ENCODE measurements at places on chromosomes 12 and 14. TPM values are rescaled to one million over a fixed set of nuclear protein-coding genes. Genes with fewer than 3 reads are reported as not detected.

GRCh38 chr12:77488041-77488620, 342.6 kb upstream of the NAV3 start:
- no peak for DNase-seq

- no peak for DNase-seq
Measured at GRCh38 chr12:46893434-46893833, 67.6 kb upstream of the SLC38A4 start.

GRCh38 chr12:14942196-14942931, 4.0 kb upstream of the ERP27 start:
- DNase-seq: no peak

- peak; percentile 55 for DNase-seq
Measured at GRCh38 chr12:50625029-50625925, 120.5 kb downstream of the DIP2B start.

GRCh38 chr12:20314328-20314727, 54.0 kb upstream of the PDE3A start:
- DNase-seq: no peak

- no peak for DNase-seq
Measured at GRCh38 chr12:126807312-126807865, 1459.6 kb upstream of the TMEM132C start.

GRCh38 chr12:108799401-108800243, 57.8 kb downstream of the SSH1 start:
- no peak for DNase-seq

- DNase-seq: no peak
Measured at GRCh38 chr14:38904959-38905358, 198.1 kb downstream of the SEC23A start.

DNA sequence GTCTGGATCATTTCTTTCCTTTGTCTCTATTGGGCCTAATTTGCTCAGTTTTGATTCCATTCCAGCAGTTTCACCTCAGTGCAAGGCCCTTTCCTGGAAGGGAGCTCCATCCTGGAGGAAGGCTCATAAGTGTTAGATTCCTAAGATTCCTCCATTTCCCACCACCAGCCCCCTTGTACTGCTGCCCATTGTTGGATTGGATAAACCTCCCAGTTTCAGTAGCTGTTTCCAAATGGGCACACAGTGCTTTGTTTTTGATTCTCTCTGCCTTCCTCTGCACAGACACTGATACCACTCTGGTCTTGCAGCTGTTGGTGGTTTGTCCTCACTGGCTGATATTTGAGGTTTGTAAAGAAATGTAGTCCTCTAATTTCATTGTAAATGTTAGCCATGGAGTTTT, 158.9 kb downstream of the SLC15A5 start:
- no peak for DNase-seq

DNA sequence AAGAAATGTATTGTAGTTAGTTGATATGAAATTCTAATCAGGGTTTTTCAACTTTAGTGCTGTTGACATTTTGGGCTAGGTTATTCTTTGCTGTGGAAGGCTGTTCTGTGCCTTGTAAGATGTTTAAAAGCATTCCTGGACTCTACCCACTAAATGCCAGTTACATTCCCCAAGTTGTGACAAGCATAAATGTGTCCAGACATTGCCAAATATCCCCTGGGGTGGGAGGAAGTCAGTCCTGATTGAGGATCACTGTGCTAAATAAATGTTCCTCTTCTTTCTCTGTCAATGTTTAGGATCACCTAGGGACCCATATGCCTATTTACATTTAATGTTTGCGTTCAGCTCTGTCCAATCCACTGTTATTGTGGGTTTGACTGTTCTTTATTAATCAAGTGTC, 268.3 kb downstream of the TMTC2 start:
- DNase-seq: no peak

GRCh38 chr14:63992858-63993257, 140.1 kb downstream of the SYNE2 start:
- no peak for DNase-seq

DNA sequence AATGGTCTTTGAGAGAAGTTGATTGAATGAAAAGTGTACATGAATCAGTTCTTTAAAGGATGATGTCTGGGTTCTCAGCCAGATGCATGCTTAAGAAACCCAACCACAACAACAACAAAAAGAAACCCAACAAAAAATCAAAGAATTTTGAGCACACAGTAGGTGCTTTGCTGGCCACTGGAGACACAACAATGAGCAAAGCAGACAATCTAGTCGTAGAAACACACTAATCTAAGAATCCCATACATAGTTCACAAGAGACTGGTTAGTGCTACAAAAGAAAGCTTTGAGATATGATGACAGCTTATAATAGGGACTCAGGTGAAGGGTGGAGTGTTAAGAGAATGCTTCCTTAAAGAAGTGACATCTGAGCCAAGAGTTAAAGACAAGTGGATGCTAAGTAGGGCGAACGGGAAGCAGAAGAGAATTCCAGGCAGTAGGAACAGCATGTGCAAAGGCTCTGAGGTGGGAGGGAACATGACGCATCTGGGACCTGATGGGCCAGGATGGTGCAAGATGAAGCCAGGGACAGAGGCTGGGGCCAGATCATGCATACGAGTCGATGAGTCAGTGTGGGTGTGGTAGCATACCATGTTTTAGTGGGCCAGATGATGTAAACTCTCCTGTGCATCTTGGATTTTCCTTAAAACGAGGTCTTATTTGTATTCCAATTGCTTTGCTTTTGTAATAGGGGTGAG, 4.6 kb upstream of the HIP1R start:
- no peak for DNase-seq

- no peak for DNase-seq
Measured at GRCh38 chr14:81849714-81850113, 316.1 kb upstream of the SEL1L start.

- no peak for DNase-seq
Measured at GRCh38 chr12:76117067-76117691, 32.7 kb upstream of the NAP1L1 start.

DNA sequence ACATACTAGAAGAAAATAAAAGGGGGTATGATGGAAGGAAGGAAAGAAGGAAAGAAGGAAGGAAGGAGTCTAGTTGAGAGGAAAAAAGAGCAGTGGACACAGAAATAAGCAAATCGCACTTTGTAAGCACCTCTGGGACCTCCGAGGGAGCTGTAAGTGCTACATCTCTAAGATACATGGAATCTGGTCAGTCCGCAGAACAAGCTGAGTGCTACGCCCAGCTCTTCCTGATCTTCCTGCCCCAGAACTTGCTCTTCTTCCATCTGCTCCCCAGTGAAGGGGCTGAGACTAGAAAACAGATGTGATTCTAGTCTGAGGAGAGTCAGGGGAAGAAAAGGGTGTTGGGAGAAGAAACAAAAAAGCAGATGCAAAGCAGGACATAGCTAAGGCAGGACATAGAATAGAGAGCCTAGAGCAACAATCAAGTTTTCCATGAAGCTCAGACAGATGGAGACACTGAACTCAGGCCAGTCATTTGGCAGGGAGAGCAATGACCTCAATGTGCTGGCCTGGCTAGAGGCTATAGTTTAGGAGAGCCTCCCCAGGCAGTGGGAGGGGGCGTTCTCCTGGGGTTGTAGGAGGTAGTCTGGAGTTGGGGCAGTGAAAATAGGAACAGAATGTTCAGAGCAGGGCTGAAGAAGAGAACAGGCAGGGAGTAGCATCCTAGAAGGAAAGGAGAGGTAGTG, 1.7 kb upstream of the MFAP5 start:
- DNase-seq: no peak

- DNase-seq: no peak
Measured at GRCh38 chr12:59828521-59828920, 232.7 kb downstream of the SLC16A7 start.

DNA sequence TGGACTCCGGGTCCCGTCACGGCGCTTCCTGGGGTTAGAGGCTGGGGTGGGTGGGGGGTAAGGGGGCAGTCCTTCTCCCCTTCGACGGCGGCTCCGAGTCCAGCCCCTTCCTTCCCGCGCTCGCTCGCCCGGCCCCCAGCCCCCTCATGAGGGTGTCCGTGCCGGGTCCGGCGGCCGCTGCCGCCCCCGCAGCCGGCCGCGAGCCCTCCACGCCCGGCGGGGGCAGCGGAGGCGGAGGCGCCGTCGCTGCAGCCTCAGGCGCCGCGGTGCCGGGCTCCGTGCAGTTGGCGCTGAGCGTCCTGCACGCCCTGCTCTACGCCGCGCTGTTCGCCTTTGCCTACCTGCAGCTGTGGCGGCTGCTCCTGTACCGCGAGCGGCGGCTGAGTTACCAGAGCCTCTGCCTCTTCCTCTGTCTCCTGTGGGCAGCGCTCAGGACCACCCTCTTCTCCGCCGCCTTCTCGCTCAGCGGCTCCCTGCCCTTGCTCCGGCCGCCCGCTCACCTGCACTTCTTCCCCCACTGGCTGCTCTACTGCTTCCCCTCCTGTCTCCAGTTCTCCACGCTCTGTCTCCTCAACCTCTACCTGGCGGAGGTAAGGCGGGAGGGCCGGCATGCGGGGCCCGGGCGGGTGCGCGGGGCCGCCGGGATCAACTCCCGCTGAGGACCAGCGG, 500 bp downstream of the GPR137C start:
- no peak for DNase-seq

- no peak for DNase-seq
Measured at GRCh38 chr12:95208678-95209077, 8.6 kb downstream of the FGD6 start.

- DNase-seq: no peak
Measured at GRCh38 chr12:127396734-127397133, 870.2 kb upstream of the TMEM132C start.

DNA sequence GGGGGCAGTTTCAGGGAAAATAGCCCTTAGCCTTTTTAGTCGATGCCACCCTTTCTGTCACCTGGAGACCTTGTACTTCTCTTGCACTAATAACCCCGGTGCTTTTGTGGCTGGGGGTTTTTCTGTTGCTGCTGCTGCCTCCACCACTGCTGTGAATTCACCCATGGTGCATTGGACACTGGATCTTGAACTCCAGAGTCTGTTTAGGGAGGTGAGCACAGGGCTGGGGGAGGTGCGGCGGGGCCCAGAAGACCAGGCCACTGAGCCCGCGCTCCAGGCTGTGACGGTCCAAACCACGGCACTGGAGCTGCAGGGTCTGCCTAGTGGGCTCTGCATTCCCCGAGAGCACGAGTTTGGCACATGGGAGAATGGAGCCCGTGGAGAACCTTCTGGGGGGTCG, 100.6 kb downstream of the NINJ2 start:
- no peak for DNase-seq

DNA sequence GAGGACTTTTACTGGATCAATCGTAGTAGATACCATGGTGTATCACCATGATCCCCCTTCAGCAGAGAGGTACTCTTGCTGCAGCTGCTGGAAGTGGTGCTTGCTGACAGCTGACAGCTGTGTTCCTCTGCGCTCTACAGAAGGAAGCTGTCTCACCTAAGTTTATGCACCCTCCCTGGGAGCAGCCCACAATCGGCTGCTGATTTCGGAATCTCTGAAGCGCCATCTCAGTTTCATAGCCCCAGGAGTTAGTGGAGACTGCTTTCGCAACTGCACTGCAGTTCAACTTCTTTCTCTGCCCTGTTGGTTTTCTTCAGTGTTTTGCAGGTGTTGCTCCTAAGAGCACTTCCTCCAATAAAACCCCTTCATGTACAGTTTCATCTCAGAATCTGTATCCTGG, 237.9 kb downstream of the PAWR start:
- DNase-seq: no peak

DNA sequence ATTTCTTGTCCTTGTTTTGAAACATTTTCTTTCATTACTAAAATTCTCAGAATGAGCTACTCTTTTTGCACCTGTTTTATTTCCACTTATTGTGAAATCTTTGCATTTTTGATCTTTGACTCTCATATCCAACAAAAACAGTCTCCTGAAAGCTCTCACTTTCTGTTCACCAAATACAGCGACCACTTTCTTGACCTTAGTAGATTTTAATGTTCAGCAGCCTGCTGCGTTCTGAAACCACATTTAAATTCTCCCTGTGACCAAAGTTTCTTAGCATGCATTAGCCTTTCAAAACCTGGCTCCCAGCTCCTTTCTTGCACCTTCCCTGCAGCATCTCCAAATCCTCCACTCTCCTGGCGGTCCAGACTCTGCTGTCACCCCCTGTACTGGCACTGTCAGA, 404.4 kb upstream of the PDE3A start:
- no peak for DNase-seq

- DNase-seq: peak; percentile 54
Measured at GRCh38 chr12:119444462-119445044, 110.0 kb downstream of the CCDC60 start.

DNA sequence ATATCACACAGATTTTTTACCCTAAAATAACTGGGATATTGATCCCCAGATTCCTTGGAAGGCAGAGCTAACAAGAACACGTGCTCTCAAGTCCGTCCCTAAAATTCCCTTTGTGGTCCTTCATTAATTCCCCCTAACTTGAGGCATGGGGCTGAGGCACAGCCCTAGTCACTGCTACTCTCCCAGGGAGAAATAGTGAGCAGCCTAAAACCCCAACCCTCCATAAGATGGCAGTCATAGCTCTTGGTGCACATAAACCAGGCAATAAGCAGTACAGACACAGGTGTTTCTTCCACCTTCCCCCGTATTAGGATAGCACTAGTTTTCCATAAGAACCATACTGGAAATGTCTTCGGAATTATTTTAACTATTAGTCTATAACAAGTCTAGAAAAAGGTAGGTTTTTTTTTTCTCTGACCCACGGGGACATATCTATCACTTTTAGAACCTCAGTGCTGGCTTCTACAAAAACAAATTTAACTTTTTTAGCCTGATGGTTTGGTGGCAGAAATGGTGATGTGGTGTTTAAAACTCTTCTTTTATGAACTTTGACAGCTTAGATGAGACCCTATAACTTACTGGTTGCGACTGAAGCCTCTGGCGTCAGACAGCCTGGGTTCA, 3.1 kb upstream of the ARHGEF40 start:
- DNase-seq: no peak

GRCh38 chr12:52221070-52221781, 11.8 kb upstream of the KRT7 start:
- DNase-seq: no peak

DNA sequence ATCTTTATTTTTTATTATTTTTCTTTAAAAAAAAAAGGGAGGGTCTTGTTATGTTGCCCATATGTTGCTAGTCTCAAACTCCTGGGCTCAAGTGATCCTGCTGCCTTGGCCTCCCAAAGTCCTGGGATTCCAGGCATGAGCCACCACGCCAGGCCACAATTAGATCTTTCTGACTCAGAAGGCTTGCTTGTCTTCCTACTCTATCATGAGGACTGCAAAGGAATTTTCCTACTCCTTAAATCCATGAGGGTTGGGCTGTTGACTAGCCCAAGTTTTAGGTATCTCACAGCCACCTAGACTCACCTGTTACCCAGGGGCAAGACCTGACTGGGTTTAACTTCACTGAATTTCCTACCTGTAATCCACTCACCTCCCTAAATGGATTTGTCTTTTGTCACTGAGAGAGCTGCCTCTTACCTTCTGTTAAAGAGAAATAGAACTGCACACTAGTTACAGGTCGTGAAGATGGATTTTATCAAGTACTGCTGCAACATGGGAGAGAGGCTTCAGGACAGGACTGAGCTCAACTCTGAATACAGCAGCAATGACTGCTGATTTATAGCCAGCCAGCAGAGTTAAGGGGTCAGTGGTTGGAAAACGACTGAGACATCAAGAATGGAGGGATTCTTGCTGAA, 72.3 kb downstream of the B4GALNT3 start:
- no peak for DNase-seq

The PEX5 gene
- 31.6 TPM for total RNA-seq

The RD3L gene
- not detected for total RNA-seq

The GYS2 gene
- not detected for total RNA-seq

The CLEC6A gene
- total RNA-seq: not detected

The CHFR gene
- 32.6 TPM for total RNA-seq

The PPP1R1A gene
- not detected for total RNA-seq

The KRT73 gene
- not detected for total RNA-seq

The FLVCR2 gene
- total RNA-seq: 1.8 TPM

The WIF1 gene
- not detected for total RNA-seq
